Bronchial smooth muscle cell (primary cell): ENCODE measurements at places on chromosomes 3 and 15. TPM values are rescaled to one million over a fixed set of nuclear protein-coding genes. Genes with fewer than 3 reads are reported as not detected.

Gene P2RY14
- total RNA-seq, result not detected in 2 replicates

Gene ATG3
- total RNA-seq, result 69.5 and 71.7 TPM in 2 replicates

Gene CHRFAM7A
- 0.32 and 0.69 TPM in 2 replicates for total RNA-seq

Gene RAB6B
- total RNA-seq, result 0.16 and 0.52 TPM in 2 replicates

Gene SLC38A3
- total RNA-seq, result not detected in 2 replicates

Gene SLC15A2
- under 0.01 and 0.43 TPM in 2 replicates for total RNA-seq

Gene CIP2A
- 4.3 and 4.9 TPM in 2 replicates for total RNA-seq

Gene LRRC49
- total RNA-seq, result 16.7 and 23.6 TPM in 2 replicates

Gene TUSC7
- under 0.01 TPM in 1 of 2 replicates, not detected in the other for total RNA-seq

Gene TMPRSS7
- total RNA-seq, result under 0.01 TPM in 1 of 2 replicates, not detected in the other

Gene PDIA5
- 22.6 and 30.7 TPM in 2 replicates for total RNA-seq

Gene ABI3BP
- total RNA-seq, result 3.5 and 12.0 TPM in 2 replicates

Gene TRIM42
- not detected in 2 replicates for total RNA-seq

Gene GP5
- under 0.01 and 0.09 TPM in 2 replicates for total RNA-seq

Gene TMEM207
- total RNA-seq, result not detected in 2 replicates

Gene SCAMP5
- total RNA-seq, result 0.52 and 0.79 TPM in 2 replicates

Gene SLC7A14
- 3.3 and 29.8 TPM in 2 replicates for total RNA-seq

Gene GOLGA6A
- total RNA-seq, result under 0.01 TPM in 2 replicates

Gene PRRT3
- total RNA-seq, result 1.9 and 3.0 TPM in 2 replicates

Gene ROBO1
- total RNA-seq, result 66.8 and 69.5 TPM in 2 replicates
